ENCODE measurements at places on chromosomes 3 and 15.
A peak's percentile ranks its signal among the peaks of the same experiment; 100 is the strongest.

DNA sequence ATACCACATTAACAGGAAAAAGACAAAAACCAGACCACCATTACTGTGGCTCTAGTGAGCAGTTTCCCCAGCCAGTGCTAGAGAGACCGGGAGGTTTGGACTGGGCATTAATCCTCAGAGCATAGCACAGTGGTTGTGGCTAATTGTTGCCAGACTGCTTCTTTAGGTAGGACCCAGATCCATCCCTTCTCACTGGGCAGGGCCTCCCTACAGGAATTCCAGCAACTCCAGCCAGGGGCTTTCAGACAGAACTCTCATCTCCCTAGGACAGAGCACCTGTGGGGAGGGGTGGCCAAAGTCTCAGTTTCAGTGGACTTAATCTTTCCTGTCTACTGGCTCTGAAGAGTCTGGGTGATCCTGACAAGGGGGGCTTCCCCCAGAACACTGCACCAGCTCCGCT lies 759.6 kb downstream of the SQOR start:
- DNase-seq = no peak

- no peak for DNase-seq
Observed at GRCh38 chr3:23776352-23776891, 29.3 kb upstream of the UBE2E1 start.

DNA sequence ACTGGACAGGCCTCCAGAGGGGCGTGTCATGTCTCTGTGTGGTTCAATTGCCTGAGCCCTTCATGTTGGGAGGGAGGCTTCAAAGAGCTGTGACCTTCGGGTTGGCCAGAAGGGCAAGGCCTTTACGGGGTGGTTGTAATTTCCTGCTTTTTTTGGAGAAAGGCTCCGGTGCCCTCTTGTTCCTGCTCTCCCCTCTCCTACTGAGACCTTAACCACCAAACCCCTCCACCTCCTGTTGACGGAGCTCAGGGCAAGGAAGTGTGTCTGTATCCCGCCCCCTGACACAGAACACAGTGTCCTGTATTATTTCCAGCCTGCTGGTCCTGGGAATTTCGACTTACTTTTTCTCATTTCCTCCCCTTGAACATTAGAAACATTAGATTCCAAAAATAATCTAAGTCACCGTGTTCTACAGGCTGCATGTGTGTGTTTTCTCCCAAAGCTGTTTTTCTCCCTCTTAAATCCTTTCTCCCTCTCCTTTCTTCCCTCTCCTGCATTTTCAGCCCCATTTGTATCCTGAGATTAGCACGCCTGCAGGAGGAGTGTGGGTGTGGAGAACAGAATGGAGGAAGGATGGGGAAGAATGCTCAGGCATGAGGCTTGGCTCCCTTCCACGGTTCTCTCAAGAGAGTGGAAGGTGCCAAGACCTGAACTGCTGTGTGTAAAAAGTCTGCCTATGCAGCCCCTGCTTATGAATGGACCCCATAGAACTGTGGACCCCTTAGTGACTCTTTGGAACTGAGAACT lies 285.4 kb upstream of the ROPN1 start:
- DNase-seq = no peak

GRCh38 chr3:160755776-160756304 lies at the start of gene PPM1L:
PPM1L (plus strand) TSS chr3:160756231.
- DNase-seq = peak; percentile 66

DNA sequence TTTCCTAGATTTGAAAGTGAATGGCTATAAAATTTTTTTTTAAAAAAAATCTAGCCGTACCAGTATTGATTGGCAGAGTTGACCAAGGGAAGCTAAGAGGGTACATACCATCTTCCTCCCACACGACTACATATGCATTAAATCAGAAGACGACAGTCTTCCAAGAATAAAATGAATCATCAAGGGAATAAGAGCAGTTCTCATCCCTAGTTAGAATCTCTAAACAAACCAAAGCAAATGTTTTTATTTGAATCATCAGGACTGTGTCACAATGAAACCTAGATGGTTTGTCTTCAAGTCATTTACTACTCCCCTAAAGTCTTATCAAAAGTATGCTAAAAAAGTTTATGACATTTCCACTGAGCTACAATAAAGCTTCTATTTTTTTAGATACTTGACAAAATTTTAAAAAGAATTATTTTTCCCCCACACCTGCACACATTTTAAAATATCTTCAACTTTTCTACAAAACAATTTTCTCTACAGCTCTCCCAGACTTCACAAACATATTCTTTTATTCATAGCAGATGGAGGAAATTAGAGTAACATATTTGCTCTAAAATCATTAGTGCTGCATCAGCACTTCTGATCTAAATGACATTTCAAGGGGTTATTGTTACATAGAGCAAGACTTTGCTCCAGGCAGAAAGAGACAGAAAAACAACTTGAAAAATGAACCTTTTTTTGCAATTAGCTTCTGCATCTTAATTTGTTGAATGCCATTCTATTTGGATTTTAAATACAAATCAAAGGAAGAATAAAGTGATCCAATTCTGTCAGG lies 547.1 kb downstream of the FHIT start:
- DNase-seq = no peak

DNA sequence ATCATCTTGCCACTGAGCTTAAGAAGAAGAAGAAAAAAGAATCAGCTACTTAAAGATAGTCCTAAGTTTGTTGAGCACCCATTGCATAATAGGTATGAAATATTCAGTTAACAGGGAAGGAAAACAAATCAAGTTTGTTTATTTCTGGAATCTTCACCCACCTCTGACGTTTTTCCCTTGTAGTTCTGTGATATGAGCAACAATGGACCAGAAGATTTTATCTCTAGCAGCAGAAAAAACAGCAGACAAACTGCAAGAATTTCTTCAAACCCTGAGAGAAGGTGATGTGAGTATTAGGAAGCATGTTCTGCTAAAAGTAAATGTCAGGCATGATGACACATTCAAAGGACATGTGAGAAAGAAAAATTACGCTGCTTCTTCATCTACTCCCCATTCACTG lies 3.7 kb downstream of the FANCI start:
- no peak for DNase-seq

DNA sequence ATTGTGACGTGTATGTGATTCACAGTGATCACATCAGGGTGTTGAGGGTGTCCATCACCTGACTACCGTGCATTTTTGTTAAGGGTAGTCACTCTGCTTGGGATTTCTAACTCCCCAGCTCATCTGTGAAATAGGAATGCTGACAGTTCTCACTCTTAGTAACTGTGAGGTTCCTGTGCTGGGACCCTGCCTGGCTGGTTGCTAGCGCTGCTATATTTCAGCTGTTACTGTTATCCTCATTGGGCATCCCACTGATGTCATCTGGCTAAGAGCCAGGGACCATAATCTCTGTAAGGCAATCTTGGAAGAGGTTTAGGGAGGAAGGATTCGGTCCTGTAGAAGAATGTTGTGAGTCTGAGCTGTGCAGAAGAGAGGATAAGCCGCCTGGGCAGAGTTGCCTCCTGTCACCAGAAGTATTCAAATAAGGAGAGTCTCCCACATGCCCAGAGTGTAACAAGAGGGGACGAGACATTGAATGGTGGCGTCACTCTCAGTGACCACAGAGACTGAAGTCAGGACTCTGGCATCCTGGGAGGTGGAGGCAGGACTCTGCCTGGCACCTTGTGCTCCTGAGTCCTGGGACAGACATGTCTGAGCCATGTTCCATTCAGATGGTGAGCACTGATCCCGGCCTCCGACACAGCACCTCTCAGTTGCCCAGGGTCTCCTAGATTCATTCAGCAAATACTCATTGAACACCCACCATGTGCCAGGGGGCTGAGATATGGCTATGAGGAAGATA lies 52.2 kb downstream of the FBLN2 start:
- DNase-seq = no peak

GRCh38 chr15:76172782-76173181 lies 113.0 kb downstream of the TMEM266 start:
- no peak for DNase-seq

GRCh38 chr3:122247825-122248185 lies 64.3 kb downstream of the CASR start:
- DNase-seq = no peak

- DNase-seq = peak; percentile 8
Observed at GRCh38 chr3:177787279-177788041, 590.2 kb upstream of the TBL1XR1 start.

GRCh38 chr15:30929982-30930381 lies 26.3 kb downstream of the FAN1 start:
- no peak for DNase-seq

GRCh38 chr3:18643281-18643680 lies 218.1 kb upstream of the SATB1 start:
- DNase-seq = peak; percentile 20

- no peak for DNase-seq
Observed at GRCh38 chr3:164387236-164387635, 691.1 kb downstream of the SI start.

DNA sequence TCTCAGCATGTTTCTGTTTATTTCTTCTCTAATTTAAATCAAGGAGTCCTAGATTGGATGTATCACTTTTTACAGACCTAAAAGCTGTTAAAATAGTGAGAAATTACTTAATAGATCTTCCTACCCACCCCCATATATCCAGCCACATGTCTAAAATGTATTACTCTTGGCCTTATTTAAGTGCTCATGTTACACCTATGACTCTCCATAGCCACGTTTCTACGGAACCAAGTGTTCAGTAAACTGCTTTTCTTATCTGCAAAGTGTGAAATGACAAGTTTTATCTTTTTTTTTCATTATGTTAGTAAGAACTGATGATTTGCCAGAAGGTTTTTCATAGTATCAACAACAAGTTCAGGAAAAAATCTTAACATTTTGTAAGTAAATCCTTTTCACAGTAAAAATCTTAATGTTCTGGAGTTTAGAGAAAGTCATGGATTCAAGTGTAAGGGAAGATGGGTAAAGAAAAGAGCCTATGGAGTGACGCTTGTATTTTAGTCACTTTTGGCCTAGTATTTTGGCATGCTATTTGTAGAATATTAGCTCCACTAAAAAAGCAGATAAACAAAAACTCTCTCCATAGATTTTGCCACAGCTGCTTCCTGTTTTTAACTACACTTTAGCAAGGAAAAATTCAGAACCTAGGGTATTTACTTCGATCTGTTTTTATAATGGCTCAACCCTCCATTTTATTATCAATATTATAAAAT lies 41.2 kb upstream of the IGSF10 start:
- DNase-seq = no peak

DNA sequence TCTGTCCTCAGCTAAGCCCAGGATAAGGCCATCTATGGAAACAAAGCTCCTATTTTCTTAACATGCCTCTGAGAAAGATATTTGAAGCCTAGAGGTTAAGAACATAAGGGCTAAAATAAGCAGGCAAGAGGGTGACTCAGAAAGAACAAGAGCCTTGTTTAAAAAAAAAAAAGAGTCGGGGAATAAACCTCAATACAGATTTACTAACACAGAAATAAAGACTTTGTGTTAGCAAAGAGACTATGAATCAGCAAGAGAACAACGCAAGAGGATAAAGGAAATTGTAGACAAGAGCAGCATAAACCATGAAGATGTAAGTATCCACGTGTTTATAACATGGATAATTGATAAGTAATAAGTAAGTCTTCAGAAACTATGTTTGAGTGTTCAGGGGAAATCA lies 36.0 kb downstream of the RAB27A start:
- no peak for DNase-seq

DNA sequence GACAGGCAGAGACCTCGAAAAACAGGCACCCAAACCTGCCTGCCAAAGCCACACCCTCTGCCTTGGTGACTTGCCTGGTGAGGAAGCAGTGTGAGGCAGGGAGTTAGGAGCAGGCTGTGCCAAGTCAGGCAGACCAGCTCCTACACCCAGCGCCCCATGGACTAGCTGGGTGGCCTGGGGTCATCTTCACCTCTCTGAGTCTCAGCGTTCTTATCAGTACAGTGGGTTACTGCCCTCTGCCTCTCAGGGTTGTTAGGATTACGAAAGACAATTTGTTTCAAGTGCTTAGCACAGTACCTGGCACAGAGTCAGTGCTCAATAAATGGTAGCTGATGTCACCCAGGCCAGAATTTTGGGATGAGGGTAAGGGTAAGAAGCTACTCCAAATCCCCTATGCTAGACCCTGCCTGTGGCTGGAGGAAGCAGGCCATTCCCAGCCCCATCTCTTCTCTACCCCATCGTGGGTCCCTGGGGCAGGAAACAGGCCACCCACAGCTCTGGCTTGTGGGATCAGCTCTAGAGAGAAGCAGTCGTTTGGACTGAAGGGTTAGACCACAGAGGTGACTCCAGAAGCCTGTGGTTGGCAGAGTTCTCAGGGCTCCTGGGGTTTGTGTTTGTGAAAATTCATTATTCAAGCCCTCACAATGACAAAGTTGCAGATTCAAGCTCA lies 10.1 kb downstream of the SLC51B start:
- DNase-seq = no peak

DNA sequence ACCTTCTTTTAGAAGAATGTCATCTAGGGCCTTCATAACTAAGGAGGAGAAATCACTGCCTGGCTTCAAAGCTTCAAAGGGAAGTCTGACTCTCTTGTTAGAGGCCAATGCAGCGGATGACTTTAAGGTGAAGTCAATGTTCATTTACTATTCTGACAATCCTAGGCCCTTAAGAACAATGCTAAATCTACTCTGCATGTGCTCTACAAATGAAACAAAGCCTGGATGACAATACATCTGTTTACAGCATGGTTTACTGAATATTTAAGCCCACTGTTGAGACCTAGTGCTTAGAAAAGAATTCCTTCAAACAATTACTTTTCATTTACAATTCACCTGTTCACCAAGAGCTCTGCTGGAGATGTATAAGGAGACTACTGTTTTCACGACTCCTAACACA lies 160.4 kb upstream of the EPHA3 start:
- no peak for DNase-seq

DNA sequence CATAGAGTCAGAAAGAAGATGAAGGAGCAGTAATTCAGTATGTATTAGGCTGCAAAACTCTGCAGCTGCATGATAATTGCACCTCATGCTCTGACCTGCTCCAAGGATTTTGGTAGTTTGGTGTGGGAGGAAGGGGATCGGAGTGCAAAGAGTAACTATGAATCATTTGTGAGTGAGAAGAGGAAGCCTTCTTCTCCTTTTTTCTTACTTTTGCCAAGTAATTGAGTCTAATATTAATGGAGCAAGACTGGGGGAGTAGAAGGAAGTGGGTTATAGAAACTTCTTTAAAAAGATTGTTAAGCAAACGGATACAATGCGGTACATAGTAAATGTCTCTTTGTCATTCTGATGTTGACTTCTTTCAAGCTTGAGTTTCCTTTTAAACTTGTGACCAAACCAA lies 276.5 kb downstream of the EDEM1 start:
- no peak for DNase-seq
